ENCODE measurements at places on chromosomes 16 and 17. TPM values are rescaled to one million over a fixed set of nuclear protein-coding genes. Genes with fewer than 3 reads are reported as not detected.

DNA sequence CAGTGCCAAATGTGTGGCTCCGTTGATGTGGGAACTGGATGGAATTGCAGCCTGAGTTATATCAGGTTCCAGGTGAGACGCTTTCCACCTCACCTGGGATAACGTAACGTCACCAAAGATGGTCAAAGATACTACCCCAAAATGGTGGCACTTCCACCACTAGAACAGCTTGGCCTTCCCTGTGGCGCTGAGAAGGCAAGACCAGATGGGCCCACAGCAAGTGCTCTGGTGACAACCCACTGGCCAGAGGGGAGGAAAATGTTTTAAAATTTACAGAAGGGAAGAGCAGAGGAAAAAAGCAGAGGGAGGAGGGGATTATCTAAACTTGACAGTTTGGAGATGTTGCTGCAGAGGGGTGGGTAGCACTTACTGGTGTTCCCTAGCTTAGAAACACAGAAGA is 7.5 kb upstream of the ITGA2B start:
- DNase-seq = peak; percentile 56

DNA sequence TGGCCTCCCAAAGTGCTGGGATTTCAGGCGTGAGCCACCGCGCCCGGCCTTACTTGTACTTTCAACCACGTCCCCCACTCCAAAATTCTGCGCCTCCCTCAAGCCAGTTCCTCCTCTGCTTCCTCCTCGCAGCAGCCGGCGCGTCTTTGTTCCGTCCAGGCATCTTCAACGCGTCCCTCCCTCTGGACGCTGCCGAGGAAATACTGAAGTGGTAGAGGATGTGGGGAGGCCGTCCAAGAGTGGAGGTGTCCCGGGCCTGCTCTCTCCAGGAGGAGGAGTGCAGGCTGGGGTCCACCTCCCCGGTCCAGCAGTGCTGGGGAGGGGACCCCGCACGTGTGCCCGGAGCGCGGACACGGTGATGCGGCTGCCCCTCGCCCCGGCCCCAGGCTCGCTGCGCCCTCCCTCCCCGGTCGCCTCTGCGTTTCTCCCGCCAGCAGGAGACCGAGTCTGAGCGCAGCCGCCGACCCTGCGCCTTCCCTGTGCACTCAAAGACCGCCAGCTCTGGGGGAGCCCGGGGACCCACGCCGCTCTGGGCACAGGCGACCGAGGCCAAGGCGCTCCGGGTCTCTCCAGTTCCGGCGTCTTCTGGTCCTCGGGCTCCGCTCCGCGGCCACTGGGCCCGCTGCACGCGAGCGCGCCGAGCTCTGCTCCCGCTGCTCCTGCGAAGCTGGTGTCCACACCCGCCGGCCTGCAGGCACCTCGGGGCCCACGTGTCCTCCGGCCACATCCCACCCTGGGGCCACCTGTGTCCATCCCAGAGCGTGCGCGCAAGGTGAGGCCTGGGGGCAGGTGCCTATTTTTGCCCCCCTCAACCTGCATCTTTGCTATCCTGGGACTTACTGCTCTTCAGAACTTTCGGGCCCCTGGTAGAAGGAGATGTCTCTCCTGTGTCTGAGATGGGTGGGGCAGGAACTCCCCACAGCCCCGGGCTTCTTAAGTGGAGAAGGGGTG is 31.7 kb downstream of the OSBPL7 start:
- DNase-seq = peak; percentile 45

Gene MT1M
- not detected for total RNA-seq

Gene JPT2
- 23.3 TPM for total RNA-seq

Gene CD300LB
- not detected for total RNA-seq

Gene LRRC3C
- total RNA-seq = not detected

Gene KRTAP1-1
- total RNA-seq = not detected

All from cerebellum (tissue), 4 donors.